ENCODE measurements at places on chromosomes 3 and 15.

- DNase-seq = no peak
Measured at GRCh38 chr3:46693038-46693891, at the start of gene ALS2CL. ALS2CL (minus strand) TSS chr3:46693679; CDS start chr3:46689440, 4,239 bp downstream.

DNA sequence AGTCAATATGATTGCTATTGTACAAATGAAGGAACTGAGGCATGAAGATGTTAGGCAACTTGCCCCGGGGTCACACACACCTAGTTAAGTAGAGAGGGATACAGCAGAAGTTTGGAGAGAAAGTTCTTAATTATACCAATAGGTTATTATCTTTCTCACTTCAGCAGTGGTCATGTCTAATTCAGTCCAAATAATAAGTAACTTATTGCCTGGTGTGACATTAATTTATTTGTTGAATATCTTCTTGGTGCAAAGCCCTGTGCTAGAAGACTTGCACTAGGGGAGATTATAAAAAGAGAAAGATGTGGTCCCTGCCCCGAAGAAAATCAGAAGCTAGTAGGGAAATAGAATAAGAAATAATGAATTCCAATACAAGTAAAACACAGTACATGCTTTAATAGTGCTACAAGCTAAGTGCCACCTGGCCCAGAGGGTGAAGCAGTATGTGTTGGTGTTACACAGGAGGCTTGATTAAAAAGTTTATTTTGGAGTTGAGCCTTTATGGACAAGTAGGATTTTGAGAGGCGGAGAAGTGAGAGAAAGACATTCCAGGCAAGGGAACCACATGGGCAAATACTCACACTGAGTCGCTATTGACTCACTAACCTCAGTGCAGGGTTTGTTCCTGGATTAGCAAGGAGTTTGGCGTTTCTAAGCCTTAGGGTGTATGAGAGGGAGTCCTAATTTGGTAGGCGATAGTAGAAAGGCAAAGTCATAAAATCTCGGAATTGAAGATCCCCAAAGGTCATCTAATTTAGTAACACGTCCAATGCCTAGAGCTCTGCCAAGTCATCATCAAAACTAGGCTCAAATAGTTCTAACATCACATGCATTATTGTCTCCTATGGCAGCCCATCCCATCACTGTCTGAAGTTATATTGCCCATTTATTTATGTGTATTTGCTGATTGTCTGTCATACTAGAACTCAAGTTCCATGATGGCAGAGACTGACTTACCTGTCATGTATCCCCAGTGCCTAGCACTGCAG, 19.2 kb upstream of the GSK3B start:
- peak; percentile 45 for DNase-seq

- DNase-seq = no peak
Measured at GRCh38 chr3:174529298-174529697, 329.8 kb upstream of the NAALADL2 start.

- DNase-seq = no peak
Measured at GRCh38 chr3:123283657-123284398, 82.1 kb downstream of the SEC22A start.

- DNase-seq = no peak
Measured at GRCh38 chr15:24848050-24848449, 106.7 kb upstream of the SNRPN start.

- no peak for DNase-seq
Measured at GRCh38 chr15:101562428-101563059, 73.0 kb upstream of the PCSK6 start.

GRCh38 chr15:56249092-56249491, 5.4 kb upstream of the RFX7 start:
- peak; percentile 32 for DNase-seq

- no peak for DNase-seq
Measured at GRCh38 chr3:12334786-12335185, 45.9 kb downstream of the PPARG start.

DNA sequence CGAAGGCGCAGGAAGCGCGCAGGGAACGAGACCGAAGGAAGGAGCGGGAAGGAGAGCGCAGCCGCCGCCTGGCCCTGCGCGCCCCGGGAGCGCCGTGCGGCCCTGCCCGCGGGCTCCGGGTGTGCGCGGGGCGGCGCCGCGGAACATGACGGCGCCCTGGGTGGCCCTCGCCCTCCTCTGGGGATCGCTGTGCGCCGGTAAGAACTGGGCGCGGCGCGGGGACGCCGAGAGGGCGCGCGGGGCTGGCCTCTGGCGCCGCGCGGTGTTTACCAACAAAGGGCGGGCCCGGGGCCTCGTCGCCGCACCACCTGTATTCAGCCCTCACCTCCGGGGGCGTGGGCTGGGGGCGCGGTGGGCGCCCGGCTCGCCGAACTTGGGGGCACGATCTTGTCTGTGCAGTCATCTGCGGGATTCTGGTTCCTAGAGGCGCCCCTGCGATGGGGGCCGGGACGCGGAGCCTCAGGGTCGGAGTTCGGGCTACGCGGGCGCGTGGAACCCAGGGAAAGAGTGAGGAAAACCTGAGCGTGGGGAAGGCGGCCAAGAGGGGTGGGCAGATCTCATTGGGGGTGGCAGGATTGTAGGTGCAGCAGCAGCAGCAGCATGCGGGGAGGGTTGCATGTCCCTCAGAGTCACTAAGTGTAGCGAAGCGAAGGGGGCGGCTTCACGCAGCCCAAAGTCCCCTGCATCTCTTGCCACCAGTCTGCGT, 641 bp downstream of the ACVR2B start:
- no peak for DNase-seq

DNA sequence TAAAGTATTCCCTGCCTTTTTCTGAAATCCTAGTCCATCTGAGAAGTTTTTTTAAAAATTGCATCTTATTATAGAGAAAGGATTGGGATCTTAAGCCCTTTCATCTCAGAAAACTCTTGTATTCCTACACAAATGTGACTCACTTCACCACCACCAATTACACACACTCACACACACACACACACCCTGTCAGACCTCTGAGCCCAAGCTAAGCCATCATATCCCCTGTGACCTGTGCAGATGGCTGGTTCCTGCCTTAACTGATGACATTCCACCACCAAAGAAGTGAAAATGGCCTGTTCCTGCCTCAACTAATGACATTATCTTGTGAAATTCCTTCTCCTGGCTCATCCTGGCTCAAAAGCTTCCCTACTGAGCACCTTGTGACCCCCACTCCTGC, 1181.9 kb downstream of the ROBO2 start:
- DNase-seq = no peak

- DNase-seq = no peak
Measured at GRCh38 chr3:13348661-13349396, 71.3 kb downstream of the NUP210 start.

GRCh38 chr3:23546181-23546580, 259.6 kb upstream of the UBE2E1 start:
- DNase-seq = no peak

DNA sequence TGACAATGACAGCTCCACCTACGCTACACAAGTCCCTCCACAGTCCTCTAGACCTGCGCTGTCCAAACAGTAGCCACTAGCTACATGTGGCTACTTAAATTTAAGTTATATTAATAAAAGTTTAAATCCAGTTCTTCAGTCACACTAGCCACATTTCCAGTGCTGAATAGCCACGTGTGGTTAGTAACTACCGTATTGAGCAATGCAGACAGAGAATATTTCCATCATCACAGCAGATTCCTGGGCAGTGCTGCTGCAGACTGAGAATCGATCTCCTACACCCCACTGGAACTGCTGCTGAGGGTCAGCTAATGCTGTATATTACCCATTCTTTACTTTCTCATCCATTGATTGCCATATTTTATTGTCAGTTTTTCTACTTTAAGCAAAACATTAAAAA, 40.9 kb downstream of the HDC start:
- no peak for DNase-seq

DNA sequence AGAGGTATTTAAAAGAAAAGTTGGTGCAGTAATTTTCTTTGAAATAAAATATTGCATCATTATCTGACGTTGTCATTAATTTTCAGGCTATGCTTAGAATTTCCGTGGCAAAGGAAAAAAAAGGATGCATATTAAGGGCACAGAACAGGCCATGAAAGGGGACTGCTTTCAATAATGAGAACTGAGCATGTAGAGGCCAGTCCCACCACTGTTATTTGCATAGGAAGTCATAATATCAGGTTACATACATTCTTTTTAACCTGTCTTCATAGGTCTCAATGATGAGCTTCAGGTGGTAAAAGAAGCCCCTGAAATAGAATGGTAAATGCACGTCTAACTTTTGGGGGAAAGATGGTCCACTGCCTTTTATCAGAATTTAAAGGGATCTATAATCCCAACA, 272.1 kb upstream of the ALCAM start:
- DNase-seq = no peak

DNA sequence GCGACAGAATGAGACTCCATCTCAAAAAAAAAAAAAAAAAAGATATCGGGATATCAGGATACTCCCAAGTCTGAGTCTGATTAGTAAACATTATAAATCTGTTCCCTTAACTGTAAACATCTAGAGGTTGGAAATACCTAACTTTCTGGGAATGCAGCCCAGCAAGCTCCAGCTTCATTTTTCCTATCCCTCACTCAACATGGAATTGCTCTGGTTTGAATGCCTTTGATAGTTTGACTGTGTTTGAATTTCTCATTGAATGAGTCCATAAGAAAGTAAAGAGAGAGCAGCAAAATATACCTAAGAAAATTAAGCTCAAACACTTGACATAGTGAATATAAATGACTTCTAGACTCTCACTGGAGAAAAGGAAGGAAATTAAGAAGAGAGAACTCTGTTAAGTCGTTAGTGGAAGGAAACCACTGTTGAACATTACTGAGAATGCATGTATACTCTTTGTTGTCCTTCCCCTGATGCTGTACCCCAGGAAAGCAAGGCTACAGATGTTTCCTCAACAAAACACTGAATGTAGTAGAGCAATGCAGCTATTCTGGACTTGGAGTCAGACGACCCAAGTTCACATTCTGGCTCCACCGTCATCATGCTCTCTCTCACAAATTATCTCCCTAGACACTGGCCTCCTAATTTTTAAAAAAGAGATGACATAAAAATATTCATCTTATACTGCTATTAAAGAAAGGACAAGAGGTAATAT, 62.4 kb downstream of the CD200 start:
- no peak for DNase-seq

- DNase-seq = peak; percentile 58
Measured at GRCh38 chr3:45055411-45056143, 29.5 kb downstream of the CLEC3B start.

DNA sequence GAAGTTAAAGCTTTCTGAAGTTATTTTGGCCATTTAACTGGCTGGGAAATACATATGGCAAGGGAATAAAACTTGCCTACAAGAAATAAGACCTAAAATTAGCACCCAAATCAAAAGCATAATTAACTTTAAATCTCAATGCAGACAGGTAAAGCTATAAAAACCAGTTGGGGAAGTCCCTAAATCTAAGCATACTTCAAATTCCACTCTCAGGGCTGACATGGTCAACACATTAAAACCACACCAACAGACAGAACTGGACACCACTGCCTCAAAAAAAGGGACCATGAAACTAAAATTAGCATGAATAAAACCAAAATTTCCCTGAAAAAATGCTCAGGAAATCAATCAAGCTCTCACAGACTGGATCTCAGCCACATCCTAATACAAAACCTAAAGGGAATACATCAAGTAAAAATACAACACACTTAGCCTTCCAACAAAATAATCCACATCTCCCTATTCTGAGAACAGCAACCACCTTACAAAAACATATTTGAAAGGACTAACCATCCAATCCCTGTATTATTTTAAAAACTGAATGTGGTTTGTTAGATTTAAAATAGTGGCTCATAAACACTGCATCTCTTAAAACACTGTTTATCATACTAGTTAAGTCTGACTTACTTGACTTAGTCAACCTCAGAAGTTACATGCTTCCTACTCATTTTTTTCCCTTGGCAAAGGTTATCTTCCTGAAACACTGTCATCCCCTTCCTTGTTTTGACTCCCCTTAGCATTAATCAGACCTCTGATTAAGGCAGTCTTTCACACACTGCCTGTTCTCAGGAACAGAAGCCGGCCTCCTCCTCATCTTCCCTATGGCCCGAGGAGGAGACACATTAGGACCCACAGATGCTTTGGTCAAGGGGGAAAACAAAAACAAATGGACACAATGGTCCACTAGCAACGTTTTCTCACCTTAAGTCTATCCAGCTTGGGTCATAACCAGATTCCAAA, 8.3 kb downstream of the TRA2B start:
- DNase-seq = no peak

- DNase-seq = no peak
Measured at GRCh38 chr3:146052791-146053310, 108.1 kb downstream of the PLOD2 start.

GRCh38 chr15:41928637-41929620, 35.1 kb upstream of the SPTBN5 start:
- peak; percentile 34 for DNase-seq

GRCh38 chr3:165855581-165855980, 18.4 kb upstream of the BCHE start:
- no peak for DNase-seq

DNA sequence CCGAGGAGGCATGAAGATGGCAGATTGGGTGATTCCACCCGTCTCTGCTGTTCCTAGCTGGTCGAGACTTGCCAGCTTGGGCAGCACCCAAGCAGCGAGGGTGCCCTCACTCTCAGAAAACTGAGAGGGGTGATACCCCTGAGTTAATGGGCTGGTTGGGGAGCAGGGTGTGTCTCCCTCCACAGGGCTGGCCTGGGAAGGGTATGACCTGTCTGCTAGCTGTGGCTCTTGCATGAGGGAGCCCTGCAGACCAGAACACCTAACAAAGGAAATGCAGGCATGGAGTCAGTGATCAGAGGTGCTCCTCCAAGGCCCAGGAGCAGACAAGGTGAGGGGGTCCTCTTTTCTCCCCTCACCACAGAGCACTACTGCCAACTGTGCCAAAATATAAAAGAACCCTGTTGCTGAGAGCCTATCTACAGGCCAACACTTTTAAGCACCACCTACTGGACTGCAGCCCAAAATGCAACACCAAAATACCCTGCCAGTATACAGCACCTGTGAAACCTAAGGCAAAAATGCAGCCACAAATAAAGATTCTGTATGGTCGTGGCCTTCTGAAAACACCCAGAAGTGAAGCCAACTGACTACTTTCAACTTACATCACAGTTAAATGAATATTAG, 35.8 kb upstream of the PPM1L start:
- DNase-seq = no peak

DNA sequence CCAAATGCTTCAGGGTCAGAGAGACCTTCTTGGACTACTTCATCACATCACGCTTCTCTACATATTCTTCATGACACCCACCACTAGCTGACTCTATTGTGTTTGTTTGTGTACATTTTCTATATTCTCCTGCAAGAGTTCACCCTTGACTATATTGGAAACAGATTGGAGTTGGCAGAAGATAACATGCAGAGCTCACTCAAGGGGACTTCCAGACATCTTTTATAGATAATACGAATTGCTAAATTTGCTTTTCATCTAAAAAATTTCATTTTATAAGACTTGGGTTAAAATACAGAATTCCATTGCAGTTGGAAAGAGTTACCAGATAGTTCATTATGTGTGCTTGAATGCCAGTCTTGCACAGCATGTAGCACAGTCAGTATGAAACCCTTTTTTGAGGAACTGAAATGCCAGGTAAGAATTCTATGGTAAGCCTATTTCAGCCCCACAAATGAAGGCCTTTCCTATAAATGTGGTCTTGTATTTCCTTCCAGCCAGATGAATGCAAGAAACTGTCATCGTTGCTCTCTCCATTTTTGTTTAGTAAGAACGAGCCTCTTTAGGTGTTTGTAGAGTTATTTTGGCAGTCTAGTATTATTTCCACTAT, 177.6 kb downstream of the GHSR start:
- no peak for DNase-seq
